ENCODE measurements at places on chromosomes 11 and 22.

DNA sequence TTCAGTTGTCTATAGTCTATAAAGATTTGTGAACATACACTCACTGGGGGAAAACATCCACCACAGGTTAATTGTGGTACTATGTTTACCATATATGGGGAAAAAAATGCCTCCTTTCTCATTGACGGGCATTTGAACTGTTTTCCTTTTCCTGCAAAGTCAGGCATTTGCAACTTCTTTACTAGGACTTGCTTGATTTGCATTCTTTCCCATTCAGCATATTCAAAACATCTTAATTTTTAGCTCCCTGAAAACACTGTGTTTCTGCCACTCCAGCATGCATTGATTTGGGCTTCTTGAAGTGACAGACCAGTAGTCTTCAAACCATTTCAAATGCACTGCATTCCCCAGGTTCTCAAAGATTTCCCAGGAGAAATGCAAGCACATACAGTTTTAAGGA lies 67.6 kb downstream of the INSC start:
- DNase-seq = no peak

- no peak for DNase-seq
Observed at GRCh38 chr22:37746366-37747079, 49.7 kb downstream of the TRIOBP start.

- DNase-seq = no peak
Observed at GRCh38 chr11:119149018-119149785, at the start of gene ABCG4. TSS of gene ABCG4 (plus strand) at chr11:119149052. CDS start at chr11:119149966, 914 bp downstream.

DNA sequence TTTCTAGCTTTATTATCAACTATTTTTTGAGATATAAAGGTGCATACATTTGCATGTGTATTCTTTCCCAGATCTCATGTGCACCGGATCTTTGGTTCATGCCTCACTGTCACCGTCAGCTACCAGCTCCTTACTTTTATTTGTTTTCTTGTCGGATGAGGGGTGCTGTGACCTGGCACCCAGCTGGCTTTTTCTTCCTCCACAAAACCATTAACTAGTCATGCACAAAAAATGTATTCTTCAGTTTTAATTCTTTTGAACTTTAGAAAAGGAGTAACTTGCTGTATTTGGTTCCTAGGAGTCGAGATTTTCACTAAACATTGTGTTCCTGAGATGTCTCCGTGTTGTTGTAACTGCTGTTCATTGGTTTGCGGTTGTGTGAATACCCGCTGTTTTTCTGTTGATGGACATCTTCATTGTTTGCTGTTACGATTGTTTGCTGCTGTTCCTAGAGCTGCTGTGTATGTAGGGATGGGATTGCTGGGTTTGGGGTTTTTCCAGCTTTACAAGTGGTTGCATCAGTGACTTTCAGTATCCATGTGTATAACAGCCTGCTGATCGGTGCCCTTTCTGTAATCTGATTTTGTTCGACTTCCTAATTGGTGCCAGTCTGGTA lies 39.4 kb downstream of the MOV10L1 start:
- no peak for DNase-seq

GRCh38 chr11:118608360-118609227 lies 1.2 kb downstream of the PHLDB1 start:
- DNase-seq = peak; percentile 73

DNA sequence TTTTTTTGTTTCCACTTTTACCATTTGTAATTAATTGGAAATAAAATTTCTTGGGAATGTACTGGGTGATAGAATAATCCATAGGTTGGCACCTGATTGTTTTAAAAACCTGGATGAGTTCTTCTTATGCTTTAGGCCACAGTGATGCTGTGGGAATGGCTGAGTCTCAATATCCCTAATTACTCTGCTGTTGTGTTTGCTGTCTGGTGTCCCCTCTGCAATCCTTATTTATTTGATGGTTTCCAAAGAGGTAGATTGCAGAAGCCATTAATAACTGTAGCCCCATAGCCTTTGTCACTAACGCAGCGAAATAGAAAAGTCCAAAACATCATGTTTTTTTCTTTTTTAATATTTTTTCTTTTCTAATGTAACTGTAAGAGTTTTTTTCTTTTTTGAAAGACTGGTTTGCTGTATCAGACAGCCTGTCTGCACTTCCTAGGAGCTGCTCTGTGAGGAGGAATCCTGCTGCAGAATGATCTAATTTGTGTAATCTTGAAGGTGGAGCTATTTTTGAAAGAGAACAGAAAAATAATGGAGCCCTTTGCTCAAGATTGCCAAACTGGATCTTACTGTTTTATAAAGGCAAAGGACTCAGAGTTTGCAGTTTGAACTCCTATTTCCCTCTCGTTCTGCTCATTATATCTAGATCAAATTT lies 14.9 kb downstream of the PACS1 start:
- DNase-seq = no peak

GRCh38 chr22:42977569-42977968 lies 37.4 kb downstream of the PACSIN2 start:
- DNase-seq = no peak

- no peak for DNase-seq
Observed at GRCh38 chr11:64661146-64661545, 61.9 kb downstream of the NRXN2 start.

- no peak for DNase-seq
Observed at GRCh38 chr11:115618428-115618827, 114.2 kb upstream of the CADM1 start.

DNA sequence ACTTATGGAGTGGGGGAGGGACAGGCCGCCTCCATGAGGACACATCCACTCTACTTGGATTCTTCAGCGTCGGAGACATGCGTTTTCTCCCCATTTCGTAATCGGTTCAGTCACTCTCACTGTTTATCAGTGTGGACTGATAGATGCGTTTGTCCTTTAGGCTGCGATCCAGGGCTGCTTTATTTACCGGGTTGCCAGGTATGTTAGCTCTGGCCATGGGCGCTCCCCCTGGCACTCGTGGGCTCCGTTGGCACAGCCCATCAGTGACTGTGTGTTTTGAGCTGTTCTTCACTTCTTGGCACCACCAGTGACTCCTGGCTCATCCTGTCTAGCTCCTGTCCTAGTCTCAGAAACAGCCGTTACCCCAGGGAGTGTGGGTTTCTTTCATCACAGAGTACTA lies 1203.3 kb downstream of the BRD1 start:
- no peak for DNase-seq

- DNase-seq = no peak
Observed at GRCh38 chr22:48424201-48424627, 1403.5 kb downstream of the BRD1 start.

DNA sequence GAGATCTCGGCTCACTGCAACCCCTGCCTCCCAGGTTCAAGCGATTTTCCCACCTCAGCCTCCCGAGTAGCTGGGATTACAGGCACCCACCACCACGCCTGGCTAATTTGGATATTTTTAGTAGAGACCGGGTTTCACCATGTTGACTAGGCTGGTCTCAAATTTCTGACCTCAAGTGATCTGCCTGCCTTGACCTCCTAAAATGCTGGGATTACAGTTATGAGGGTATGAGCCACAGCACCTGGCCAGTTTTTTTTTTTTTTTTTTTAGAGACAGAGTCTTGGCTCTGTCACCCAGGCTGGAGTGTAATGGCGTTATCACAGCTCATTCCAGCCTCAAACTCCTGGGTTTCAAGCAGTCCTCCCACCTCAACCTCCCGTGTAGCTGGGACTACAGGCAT lies 54.9 kb upstream of the PRR5 start:
- DNase-seq = no peak

- no peak for DNase-seq
Observed at GRCh38 chr11:130874396-130874795, 41.9 kb downstream of the SNX19 start.

DNA sequence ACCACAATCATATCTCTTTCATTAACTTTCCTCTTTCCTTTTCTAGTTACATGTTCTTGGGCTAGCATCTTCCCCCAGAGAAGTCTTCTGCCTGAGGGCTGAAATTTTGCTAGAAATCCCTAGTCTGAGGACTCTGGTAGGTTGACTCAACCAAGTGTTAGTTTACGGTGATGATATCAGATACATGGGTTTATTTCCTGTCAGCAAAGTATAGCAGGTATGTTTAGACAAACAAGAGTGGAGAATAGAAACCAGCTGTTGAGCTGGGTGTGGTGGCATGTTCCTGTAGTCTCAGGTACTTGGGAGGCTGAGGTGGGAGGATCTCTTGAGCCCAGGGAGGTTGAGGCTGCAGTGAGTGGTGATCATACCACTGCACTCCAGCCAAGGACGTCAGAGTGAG lies 11.2 kb downstream of the FOLR1 start:
- no peak for DNase-seq

- DNase-seq = no peak
Observed at GRCh38 chr11:102929166-102929565, 26.4 kb downstream of the MMP13 start.

- no peak for DNase-seq
Observed at GRCh38 chr11:79546351-79546750, 105.5 kb upstream of the TENM4 start.

DNA sequence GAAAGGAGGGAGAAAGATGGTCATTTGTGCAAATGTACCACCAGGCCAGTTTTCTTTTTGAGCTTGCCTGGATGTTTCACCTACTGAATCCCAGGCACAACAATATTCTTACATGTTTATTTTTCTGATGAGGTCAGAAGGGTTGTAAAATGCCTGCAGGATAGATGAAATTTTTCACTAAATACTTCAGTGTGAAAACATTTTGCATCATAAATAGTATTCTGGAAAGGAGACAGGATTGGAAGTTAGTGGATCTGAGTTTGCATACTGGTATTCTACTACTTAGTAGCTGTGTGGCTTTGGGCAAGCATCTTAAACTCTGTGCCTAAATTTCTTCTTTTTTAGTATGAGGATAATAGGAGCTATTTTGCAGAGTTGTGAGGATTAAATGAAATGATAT lies 24.8 kb downstream of the RNF169 start:
- DNase-seq = no peak

DNA sequence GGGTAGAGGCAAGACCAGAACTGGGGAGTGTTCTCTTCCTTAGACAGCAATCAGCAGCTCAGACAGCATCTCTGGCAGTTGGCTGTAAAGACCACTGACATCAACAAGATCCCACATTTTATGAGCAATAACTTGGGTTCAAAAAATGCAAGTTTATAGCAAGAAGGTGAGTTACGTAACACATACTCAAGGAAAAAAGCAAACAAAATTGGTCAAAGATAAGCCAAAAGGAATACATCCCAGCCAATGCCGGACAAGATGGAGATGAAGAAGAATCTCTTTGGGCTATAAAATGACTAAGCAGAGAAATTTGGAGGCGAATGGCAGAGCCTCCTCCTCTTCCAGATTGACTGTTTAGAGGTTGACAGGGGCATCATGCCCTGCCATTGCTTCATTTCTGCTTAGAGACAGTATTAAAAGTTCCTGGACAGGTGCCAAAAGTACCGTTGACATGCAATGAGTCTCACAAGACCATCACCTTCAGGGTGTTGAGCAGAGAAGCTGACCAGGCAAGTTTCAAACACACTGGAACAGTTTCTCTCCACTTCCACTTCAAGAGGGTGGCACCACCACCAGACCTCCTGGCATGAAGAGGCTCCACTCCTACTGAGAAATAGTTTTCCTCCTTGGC lies 55.9 kb downstream of the ENDOD1 start:
- DNase-seq = no peak

DNA sequence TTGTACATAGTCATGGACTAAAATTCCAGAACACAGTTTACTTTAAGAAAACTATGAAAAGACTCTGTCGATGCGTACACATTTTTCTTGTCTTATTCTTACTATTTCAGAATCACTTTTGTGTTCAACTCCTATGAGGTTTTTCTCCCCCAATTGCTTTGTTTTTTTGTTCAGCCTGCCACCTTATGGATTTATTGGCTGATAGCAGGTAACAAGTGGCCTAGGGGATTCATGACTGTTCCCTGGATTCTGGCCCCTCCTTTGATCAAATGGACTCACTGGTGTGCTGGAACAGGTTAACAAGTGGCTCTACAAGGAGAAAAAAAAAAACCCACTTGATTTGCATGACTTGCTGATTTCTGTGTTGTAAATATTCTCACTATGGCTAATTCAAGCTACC lies 10.6 kb downstream of the MMP20 start:
- no peak for DNase-seq

DNA sequence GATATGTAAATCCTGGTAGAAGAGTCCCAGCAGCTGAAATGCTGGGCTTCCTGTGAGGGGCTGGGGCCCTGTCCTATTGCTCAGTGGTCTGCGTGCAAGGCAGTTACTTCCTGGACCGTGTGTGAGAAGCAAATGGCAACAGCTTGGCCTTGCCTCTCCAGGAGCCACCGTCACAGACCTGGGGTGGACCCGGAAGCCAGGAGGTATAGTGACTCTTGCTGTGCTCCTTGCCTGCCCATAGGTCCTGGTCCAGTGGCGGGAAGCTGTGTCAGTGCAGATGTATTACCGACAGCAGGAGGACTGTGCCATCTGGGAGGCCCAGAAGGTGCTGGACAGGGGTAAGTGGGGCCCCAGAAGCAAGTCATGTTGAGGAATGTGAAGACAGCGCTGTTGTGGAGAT lies 54.3 kb downstream of the PISD start:
- DNase-seq = no peak

- no peak for DNase-seq
Observed at GRCh38 chr22:26322179-26322905, 106.7 kb upstream of the ASPHD2 start.

GRCh38 chr11:836700-837099 lies 3.9 kb downstream of the CD151 start:
- no peak for DNase-seq

DNA sequence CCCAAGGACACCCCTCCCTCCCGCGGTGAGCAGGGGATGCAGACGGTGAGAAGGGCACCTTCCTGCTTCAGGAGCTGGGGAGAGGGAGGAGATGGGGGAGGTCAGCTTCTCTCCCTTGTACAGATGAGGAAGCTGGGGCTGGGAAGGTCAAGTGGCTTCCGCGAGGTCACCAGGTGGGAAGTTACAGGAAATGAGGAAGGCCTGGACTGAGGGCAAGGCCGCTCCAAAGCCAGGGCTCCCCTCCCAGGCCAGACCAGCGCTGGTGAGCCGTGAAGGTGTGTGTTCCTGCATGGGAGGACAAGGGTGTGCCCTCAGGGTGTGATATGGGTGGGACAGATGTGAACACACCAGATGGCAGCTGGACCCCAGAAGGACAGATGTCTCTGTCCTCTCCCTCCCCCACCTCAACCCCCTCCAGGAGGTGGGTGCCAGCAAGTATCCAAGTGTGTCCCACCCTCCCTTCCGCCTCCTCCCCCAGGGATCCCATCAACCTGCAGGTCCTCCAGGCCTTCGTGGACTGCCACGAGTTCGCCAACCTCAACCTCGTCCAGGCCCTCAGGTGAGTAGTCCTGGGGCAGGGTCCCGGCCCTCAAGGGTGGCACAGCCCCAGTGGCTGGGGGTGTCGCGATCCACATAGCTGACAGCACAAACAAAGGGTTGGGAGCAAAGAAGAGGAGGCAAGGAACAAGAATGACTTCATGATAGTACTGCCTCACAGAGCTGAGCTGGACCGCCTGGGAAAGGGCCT lies 16.6 kb downstream of the CYTH4 start:
- DNase-seq = no peak

- no peak for DNase-seq
Observed at GRCh38 chr11:83836883-83837654, 550.9 kb upstream of the CCDC90B start.

GRCh38 chr11:128904656-128905344 lies 13.6 kb downstream of the KCNJ5 start:
- DNase-seq = no peak
